ENCODE measurements at places on chromosomes 2 and 18.

DNA sequence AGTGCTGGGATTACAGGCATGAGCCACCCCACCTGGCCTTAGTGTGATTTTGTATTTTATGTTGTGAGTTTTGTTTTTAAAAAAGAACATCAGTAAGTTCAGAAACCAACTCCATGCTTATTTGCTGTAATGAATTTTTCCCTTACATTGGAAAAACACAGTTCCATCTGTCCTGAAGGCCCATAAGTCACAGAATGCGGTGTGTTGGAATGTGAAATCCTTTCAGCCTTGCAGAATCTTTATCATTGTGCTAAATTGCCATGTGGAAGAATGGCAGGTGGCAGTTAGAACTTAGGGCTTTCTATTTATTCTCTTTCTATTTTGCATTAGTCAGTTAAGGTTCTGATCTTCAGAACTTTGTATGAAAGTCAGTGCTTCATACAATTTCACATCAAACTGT lies 52.6 kb downstream of the NEDD4L start:
- no peak for DNase-seq

GRCh38 chr2:147636238-147636882 lies 208.5 kb upstream of the ACVR2A start:
- DNase-seq: no peak

GRCh38 chr2:181275643-181276070 lies 181.5 kb upstream of the ITGA4 start:
- DNase-seq: no peak

DNA sequence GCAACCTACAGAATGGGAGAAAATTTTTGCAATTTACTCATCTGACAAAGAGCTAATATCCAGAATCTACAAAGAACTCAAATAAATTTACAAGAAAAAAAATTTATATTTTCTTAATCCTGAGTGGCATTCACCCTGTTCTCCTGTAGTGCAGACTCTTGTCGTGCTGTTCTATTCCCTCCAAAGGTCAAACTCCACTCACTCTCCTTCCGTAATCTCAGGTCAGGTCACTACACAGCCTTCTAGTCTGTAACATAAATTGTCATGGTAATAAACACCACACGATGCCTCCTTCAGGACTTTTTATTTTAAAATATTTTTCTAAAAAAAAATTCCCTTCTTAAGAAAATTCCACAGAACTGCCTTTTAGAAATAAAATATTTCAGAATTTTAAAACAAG lies 417.9 kb upstream of the GCFC2 start:
- no peak for DNase-seq

DNA sequence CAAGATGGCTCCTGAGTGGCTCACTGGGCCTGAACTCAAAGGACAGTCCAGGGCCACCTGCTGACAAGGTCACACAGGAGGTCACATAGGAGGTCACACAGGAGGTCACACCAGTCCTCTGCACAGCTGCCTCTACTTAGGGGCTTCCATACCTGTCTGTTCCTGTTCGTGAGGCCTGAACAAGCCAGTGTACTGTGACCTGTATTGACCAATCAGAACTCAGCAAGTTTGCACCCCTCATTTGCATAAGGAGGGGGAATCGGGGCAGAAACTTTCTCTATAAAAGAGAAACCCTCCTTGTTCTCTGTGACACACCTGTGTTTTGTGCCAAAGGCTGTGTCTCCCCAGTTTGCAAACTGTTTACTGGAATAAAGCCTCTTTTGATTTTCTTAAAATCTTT lies 478.9 kb downstream of the EIPR1 start:
- DNase-seq: no peak

GRCh38 chr18:76318607-76319006 lies 176.4 kb downstream of the ZNF516 start:
- no peak for DNase-seq

GRCh38 chr2:148554459-148555247 lies 89.9 kb upstream of the EPC2 start:
- DNase-seq: no peak

- no peak for DNase-seq
Observed at GRCh38 chr2:201769666-201770373, 10.9 kb downstream of the ALS2 start.

GRCh38 chr2:9547262-9547991 lies 8.2 kb downstream of the ADAM17 start:
- no peak for DNase-seq

DNA sequence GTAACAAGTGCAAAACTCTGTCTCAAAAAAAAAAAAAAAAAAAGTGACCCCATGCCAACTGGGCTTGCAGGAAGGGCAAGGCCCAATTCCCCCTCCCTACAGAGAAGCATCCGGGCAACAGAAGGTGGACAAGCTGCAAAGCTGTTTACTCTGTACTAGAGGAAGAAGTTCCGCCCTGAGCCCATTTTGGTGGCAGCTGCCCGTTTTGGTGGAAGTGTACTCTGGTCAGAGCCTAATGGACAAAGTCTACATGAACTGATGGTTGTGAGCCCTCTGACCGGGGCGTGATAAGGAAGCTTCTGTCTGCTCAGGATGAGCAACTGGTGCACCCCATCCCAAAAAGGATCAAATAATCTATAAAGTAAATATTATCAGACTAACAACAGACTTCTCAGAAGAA lies 65.0 kb downstream of the TRAPPC8 start:
- DNase-seq: no peak

DNA sequence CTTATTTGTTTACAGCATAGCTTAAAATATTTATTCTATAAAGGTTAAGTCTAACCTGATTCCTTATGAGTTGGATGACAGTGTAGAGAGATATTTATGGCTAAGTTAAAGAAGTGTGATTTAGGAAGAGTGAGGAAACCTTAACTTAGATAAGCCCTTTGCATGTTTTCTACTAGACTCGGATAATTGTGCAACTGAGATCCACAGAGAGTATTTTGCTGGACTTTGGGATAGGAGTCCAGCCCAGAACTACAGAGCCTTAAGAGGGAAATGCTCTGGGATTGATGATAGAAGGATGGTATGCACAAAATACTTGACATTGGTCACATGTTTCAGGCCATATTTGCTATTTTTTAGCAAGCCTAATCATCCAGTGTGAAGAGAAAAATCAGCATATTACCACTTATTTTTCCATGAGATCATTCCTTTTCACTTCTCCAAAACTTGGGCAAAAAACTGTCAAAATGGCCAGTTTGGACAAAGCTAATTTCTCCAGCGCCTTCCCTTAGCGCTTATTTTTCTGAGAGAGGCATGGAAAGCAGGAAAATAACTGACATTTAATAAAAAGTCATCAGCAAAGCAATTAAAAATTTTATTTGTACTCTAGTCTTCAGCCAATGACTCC lies 3.1 kb downstream of the CD28 start:
- DNase-seq: no peak

GRCh38 chr2:17306706-17307105 lies 211.5 kb downstream of the RAD51AP2 start:
- DNase-seq: no peak

- no peak for DNase-seq
Observed at GRCh38 chr2:69018678-69019095, 5.7 kb downstream of the ANTXR1 start.

DNA sequence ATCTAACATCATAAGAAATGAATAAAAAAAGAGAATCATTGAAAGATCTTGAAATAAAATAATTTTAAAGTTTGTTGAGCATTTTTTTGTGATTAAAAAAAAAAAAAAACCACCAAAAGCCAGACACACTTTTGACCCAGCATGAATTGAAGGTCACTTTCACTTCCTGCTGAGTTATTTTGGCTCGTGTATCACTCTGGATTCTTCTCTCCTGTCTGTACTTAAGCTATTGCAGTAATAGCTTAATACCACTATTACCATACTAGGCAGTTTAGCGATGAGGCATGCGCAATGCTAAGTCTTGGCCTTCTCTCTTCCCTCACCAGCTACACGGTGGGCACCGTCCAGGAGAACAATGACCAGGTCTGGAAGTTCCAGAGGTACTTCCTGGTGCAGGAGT lies 54.5 kb upstream of the SPP2 start:
- no peak for DNase-seq

DNA sequence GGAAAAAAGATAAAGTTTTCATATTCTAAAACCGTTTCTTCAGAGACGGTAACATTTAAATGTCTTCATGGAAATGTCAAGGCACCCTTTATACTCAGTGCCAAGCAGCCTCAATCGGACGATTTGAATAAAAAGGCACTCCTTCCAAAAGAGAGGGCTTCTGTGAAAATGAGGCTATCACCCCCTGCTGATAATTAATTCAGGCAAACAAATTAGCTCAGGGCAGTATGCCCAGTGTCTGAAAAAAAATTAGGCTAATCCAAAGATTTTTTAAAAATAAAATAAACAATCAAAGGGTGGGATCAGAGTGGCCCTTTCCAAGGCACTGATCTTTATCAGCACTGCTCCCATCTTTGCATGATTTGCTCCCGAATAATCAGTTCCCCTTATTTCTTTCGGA lies 151.0 kb upstream of the PID1 start:
- DNase-seq: no peak

GRCh38 chr2:110905217-110905616 lies 172.8 kb downstream of the ACOXL start:
- no peak for DNase-seq

GRCh38 chr2:226497146-226497909 lies 302.3 kb downstream of the IRS1 start:
- DNase-seq: no peak

- DNase-seq: no peak
Observed at GRCh38 chr2:75428060-75428459, 132.7 kb downstream of the EVA1A start.
